ENCODE measurements at places on chromosomes 11 and 22.

GRCh38 chr22:24894220-24894975 is 52.1 kb downstream of the LHFPL7 start:
- DNase-seq: no peak

- DNase-seq: no peak
These were observed 10.2 kb downstream of the ARAP1 start for GRCh38 chr11:72741849-72742512.

DNA sequence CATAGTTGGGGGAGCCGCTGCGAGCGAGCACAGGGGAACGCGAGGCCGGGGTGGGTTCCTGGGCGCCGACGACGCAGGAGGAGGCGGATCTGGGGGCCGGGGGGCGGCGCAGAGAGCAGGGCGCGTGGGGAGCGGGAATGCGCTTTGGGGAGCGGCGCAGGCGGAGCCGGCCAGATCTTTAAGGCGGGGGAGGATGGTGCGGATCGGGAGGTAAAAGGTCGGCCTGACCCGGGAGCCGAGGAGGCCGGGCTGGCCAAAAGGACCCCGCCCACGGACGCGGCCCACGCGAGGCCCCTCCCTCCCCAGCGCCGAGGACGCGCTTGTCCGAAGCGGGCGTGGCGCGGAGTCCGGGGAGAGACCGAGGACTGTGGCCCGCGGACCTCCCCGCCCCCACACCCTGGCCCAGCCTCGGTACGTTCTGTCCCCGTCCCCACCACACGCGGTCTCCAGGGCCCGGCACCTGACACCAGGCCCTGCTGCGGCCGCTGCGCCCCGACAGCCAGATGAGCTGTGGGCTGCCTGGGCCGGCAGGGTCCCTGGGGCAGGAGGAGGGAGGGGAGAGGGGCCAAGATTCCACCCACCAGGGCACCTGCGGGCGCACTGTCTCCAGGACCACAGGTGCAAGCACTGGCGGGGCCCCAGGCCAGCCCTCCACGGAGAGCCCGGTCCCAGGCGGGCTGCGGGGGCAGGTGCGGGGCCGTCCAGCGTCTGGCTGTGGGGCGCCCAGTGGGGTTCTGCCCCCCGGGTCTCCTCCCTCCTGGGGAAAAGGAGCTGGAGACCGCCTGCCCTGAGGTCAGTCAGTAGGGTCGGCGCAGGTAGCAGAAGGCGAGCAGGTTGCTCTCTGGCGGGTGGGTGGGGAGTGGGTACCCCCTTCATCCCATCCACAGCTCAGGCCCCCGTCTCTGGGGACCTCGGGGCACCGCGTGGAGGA is 10.9 kb downstream of the PIM3 start:
- no peak for DNase-seq

DNA sequence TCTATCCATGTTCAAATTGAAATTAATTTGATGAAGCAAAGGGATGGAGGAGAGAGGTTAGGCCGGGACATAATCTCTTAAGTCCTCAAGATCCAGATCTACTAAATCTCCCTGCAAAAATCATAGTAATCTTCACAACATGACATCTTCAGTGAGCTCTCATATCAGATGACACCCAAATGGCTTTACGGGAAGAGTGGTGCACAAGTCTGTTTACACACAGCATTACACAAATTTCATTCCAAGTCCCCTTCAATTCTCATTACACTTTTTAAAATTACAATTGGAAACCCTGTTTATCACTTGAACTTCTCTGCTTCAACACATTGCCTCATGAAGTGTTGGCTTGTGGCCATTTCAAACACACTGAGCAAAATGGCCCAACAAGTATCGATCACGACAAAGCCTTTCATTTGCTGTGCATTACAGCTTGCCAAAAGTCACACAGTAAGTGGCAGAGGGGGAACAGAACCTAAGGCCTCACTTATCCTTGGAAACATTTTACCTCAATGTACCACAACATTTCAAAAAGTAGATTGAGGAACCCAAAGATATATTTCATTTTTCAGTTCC is 17.9 kb upstream of the TPH1 start:
- no peak for DNase-seq

DNA sequence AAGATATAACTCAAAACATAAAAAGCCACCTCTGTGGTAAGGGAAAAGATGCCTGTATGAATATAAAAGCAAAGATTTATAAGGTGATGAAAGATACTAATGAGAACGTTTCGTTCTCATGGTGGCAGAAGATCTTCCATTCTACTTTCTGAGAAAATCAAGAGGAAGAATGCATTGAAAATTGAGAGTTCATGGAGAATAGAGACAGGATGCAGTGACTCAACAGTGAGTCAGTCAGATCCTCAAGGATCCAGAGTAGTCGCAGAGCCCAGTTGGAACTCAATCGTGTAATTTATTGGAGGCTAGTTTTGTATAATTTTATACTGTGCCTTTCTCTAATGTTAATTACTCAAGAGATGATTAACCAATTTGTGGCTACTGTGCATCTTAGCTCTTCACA is 73.3 kb downstream of the ENTHD1 start:
- DNase-seq: no peak

GRCh38 chr11:113477321-113477720 is 2.1 kb upstream of the DRD2 start:
- no peak for DNase-seq

DNA sequence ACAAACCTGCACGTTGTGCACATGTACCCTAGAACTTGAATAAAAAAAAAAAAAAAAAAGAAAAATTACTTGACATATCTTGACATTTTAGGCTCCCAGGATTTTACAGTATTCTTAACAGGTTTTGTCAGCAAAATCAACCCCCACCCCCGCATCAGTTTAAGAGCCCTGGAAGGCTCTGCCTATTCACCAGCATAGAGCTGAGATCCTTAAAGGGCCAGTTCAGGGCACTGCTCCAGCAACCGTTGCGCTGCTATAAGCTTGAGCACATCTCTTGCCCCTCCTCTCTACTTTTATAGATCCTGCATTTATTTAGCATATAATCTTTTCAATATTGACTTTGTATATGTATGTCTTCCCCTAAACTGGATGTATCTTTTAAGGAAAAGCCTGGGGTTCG is 697 bp upstream of the PAFAH1B2 start:
- no peak for DNase-seq

- no peak for DNase-seq
These were observed 101.1 kb upstream of the IGLL5 start for GRCh38 chr22:22786301-22787115.

DNA sequence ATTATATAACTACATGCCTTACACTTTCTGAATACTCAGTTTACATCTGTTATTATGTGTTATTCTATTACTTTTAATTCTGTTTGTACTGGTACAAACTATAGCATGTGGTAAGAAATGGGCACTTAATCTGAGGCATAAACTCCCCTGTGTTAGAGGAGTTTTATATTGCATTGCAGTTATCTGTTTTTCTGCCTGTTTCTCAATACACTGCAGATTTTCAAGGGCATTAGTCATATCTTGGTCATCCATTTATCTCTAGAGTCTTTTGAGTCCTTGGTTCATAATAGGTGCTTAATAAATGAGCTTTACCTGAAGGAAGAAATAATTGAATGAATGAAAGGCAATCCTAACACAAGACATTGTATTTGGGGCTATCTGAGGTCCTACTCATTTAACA is 182.9 kb upstream of the CTSC start:
- DNase-seq: no peak

DNA sequence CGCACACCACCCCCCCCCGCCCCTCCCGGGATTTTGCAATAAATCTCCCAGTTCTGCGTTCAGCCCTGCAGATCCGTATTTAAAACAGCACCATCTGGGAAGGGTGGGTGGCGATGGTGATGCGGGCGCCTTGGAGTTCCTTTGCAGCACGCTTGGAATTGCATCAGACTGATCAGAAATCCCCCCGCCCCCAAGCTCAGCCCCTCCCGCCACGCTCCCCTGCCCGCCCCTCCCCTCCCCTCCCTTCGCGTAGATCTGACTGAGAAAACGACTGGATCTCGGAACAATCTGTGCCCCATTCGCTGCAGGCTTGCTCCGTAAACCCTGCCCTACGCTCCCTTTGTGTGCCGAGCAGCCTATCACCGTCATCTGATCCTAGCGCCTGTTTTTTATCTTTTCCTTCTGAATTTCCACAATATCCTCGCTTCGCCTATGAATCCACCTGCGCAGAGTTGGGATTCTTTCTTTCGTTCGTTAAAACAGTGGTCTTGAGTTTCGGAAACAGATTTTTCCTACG is 18.1 kb upstream of the BDNF start:
- DNase-seq: no peak

DNA sequence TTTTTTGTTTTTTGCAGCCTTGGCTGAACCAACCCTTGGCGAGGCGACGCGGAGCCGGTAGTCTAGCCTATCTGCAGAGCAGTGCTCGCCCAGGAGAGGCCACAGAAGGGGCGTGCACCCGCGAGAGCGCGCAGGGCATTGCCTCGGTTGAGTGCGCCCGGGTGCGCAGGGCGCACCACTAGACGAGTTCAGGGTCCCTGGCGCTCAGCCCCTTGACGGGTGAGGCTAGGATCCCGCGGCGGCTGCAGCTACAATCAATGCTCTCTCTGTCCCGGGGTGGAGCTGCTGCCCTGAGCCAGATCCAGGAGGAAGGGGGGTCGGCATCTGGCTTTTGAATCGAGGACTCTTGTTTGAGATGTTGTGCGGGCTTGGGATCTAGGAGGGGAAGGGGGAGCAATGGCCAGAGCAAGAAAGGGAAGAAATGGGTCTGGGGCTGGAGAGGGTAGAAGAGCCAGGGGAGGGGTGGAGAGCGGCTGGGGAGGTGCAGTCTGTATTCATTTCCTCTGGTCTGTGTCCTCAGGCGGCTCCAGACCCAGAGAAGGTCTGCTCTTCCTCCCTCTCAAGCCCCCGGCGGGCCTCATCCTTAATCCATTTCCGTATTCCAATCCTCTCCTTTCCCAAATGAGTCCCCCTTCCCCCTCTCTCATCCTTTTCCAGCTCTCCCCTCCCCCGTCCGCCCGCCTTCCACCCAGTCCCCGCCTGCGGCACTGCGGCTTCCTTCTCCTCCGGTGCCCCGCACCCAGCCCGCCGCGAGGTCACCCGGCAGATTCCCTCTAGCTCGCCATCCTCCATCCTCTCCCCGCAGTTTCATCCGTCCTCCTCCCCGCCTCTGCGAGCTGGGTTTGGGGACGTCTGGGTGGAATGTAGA is 797 bp downstream of the THY1 start:
- no peak for DNase-seq

- DNase-seq: no peak
These were observed 44.9 kb upstream of the TENM4 start for GRCh38 chr11:79485694-79486093.

- no peak for DNase-seq
These were observed 60.3 kb upstream of the IGLL5 start for GRCh38 chr22:22827187-22827939.

DNA sequence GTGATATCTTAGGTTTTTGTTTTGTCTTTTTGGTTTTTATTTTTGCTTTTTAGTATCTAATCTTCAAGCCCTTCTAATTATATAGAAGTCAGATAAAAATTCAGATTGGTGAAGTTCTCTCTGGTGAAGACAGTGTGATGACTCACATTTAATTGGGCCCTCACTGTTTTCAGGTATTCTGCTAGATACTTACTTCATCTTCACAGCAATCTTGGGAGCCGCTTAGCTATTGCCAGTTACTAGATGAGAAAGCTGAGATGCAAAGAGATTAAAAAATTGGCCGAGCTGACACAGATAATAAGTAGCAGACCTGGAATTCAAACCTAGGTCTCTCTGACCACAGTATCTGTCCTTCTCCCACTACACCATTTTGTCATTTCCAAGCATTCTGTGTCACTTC is 75.0 kb downstream of the PPP2R1B start:
- DNase-seq: no peak

GRCh38 chr22:38973289-38974169 is 8.6 kb upstream of the APOBEC3B start:
- DNase-seq: peak; percentile 35

- no peak for DNase-seq
These were observed 3.2 kb downstream of the DERL3 start for GRCh38 chr22:23835484-23836144.

- DNase-seq: no peak
These were observed 474.2 kb upstream of the KIRREL3 start for GRCh38 chr11:127474766-127475165.
